ENCODE measurements at places on chromosomes 2 and 18.

DNA sequence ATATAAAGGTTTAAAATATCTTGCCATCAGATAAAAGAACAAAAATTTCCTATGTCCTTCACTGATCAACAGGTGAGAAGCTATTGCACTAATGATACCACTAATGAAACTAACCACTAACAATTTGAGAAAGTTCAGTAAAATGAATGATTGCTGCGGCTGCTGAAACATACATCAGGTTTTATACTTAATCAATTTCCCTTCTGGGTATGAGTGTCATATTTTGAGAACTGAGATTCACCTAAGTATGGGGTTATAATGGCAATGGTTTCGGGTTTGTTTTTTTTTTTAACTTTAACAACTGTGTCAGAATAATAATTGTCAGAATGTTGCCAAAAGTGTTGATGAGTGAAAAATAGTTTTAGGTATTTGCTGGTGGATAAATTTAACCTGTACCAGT is 151.3 kb upstream of the SLC39A10 start:
- no peak for DNase-seq

DNA sequence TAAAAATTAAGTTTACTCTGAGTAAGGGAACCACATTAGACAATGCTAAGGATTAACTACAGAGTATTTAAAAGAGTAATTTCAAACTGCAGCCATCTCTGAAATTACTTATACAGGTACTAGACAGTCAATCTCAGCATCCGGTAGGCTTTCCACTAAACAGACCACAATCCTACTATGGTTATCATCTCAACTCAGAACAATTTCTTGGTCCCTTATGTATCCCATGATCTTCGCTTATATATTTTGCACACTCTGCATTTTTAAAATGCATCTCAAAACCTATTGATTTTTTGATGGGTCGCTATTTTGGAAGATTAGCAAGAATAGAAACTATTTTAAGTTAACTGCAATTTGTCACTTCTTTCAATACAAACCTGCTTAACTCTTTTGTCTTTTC is 1.4 kb downstream of the PPP4R1 start:
- DNase-seq, result no peak

- no peak for DNase-seq
Observed at GRCh38 chr2:147468349-147468748, 376.5 kb upstream of the ACVR2A start.

DNA sequence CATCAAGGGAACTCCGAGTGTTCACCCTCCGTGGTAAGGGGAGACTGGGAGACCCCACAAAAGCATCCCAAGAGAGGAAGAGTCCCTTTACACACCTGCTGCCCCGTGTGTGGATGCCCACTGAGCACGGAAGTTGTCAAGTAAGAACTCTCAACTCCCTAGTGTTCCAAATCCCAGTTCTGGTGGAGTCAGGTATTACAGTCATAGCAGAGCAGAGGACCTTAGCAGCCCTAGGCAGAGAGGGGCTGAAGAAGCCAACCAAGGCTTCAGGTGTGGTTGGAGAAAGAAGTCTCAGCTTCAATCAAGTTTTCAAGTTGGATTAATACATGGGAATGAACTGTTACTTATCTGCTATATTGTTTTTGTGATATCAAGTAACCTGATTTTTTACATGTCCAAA is 512.5 kb downstream of the RNF144A start:
- DNase-seq, result no peak

GRCh38 chr2:234001380-234002160 is 48.9 kb upstream of the SPP2 start:
- DNase-seq, result no peak

- DNase-seq, result no peak
Observed at GRCh38 chr2:112321375-112322320, 46.3 kb downstream of the ZC3H6 start.

- no peak for DNase-seq
Observed at GRCh38 chr18:40523287-40523686, 1431.7 kb upstream of the PIK3C3 start.

- DNase-seq, result no peak
Observed at GRCh38 chr2:215476424-215476823, 40.6 kb upstream of the FN1 start.

DNA sequence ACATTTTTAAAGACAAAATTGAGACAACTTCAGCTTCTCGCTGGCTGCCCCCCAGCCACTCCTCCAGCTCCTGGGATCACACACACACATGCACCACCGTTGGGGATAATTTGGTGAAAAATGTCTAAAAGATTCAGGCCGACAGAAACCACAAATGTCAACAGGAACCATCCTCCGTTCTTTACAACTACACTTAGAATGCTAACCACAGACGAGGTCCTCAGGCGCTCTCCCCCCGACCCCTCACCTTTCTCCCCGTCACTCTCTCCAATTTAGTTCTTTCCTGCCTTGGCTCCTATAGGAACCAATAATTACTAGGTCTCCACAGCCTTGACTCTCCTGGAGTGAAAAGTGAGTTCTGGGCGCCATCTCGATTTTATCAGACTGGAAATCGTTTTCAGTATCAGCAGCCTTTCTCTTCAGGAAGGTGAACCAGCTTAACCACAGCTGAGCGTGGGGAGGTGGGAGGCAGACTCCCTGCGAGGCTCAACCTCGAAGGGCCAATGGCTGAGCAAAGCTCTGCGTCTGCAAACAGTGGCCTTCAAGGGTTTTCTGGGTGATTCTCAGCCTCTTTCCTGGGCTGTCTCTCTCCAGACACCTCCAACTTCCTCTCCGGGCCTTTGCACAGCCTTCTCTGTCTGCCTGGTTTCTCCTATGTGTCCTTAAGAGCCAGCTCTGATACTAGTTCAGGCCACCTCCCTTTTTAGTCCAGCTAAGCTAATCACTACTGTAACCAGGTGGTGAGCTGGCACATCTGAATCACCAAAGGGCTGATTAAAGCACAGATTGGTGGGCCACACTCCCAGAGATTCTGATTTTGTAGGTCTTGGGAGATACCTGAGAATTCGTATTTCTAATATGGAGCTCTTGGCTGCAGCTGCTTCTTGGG is 115.7 kb upstream of the COPS8 start:
- peak; percentile 61 for DNase-seq

DNA sequence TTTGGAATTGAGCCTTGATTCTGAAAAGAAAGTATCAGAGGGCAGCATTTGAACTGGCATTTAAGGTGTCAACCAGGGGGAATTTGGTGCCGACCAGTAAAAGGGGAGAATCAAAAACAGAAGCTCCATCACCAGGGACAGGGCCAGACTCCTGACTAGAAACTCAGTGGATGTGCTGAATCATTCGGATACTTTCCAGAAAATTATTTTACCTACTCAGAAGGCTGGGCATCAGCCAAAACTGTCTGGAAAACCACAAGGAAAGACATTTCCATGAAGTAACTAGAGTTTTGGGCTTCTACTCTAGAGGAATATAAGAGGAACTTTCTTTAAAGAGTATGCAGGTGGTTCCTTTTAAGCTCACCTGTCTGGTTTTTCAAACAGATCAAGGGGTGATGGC is 756.6 kb downstream of the RNF144A start:
- DNase-seq, result no peak

DNA sequence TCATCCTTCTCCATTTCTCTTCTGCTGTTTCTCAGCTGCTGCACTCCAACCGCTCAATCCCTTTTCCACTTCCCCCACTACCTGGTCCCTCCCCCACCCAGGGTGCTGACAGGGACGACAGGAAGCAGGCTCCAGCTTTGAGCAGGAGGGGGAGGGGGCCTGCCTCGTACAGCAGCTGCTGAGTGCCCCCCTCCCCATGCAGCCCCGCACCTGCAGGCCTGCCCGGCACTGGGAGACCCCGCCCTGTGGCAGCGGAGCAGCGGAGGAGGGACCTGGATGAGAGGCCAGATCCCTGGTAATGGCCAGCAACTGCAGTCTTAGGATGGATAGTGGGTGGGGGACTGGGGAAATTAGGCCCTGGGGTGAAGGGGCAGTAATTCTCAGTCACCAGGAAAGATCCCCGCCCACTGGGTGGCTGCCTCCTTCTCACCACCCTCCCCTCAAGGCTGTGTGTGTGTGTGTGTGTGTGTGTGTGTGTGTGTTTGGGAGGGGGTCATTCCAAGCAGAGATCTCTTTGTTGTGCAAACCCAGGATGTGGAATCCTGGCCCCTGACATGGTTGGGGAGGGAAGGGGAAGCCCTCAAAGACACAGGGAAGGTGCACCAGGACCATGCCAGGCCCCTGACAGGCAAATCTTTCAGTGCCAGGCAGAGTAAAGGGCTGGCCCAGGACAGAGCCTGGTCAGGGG is 6.8 kb upstream of the CRYBA2 start:
- no peak for DNase-seq

GRCh38 chr2:1992280-1992679 is 248.0 kb upstream of the PXDN start:
- DNase-seq, result no peak

DNA sequence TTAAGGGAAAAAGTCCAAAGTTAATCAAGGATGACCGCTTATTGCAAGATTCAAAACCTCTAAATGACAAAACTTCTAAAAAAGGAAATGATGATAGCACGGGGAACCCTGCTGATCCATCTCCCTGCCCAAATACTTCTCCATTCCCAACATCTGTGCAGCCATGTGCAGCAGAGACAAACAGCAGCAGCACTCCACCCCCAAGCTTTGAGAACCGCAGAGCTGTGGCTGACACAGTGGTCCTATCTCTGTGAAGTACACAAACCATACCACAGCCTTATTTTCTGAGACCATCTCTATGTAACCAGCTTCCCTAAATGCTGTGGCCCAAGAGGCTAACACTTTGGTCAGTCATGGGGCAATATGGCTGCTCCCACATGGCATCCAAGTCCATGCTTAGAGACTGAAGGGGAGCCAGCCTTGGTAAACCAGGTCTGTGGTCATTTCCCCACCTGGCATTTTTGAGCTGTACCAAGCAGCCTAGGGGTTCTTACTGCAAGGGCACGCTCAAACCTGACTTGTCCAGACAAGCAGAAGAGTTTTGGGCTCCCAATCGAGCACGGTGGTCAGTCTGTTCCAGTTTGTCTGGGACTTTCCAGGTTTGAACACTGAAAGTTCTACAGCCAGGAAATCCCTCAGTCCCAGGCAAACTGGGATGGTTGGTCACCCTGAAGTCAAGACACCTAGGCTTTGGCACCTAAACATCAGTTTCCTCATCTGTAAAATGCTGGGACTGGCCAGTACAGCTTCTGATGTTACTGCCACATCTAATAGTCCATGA is 17.1 kb upstream of the NFE2L2 start:
- no peak for DNase-seq

GRCh38 chr2:113762377-113763118 is 6.1 kb upstream of the SLC35F5 start:
- DNase-seq, result no peak

DNA sequence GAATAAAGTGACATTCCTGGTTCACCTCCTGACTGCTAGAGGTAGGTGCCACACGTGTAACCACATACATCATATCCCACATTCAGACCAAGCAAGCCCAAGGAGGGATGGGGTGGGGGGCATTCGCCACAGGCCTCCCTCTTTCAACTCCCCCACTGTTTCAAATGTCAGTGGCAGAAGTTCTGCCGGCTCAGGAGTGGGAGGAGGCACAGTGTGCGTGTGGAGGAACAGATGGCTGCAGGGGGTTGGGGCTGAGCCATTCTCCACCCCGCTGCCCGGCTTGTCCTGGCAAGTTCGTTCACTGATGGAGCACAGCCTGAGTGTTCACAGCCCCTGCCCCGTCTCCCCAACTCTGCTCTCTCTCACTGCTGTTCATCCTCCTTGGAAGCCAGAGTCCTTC is 75.4 kb upstream of the TANC1 start:
- DNase-seq, result no peak

DNA sequence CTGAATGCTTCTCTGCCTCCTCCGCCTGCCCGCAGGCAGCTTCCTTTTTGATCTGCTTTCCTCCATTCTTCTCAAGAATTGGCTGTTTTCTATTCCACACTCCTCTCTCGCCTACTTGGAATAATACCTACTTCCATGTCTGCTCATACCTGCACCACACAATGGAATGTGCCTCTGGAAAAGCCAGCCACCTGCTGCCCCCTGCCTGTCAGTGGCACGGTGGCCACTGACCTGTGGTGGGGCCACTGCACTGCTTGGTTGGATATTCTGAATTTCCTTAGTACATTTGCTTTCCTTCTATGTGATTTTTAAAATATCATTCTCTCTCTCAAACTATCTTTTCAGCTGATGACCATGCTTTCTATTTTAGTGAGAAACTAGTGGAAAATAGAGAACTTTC is 406.9 kb downstream of the DCDC2C start:
- DNase-seq, result no peak

- DNase-seq, result no peak
Observed at GRCh38 chr18:53147472-53147871, 807.5 kb downstream of the DCC start.

DNA sequence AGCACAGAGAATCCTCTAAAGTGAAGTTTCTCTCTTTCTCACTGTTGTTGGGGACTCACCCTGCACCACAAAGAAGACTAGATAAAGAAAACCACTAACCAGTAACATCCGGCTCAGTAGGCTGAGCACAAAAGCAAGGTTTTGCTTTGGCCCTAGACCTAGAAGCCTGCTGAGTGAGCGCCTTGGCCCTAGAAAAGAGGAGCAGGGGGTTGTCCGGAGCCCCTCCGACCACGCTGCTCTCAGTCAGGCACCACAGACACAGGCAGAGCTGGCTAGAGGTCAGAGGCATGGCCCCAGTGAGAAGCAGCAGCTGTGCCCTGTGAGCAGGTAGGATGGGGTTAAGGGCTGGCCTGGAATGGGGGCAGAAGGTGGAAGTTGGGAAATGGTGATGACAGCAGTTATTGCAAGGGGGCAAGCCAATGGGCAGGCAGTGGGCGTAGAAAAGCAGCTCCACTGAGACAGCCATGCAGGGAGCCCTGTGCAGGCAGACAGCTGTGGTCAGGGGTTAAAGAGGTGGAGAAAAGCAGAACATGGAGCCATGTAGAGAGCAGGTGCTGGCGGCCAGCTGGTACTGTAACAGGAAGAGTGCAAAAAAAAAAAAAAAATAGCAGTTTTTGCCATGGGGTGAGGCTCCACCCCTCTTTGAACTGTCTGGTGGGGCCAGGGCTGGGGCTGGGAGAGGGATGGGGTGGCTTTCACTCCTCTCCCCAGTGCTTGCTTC is 36.9 kb upstream of the SLC14A1 start:
- DNase-seq, result peak; percentile 28

GRCh38 chr2:164937864-164938401 is 17.4 kb downstream of the SLC38A11 start:
- no peak for DNase-seq

DNA sequence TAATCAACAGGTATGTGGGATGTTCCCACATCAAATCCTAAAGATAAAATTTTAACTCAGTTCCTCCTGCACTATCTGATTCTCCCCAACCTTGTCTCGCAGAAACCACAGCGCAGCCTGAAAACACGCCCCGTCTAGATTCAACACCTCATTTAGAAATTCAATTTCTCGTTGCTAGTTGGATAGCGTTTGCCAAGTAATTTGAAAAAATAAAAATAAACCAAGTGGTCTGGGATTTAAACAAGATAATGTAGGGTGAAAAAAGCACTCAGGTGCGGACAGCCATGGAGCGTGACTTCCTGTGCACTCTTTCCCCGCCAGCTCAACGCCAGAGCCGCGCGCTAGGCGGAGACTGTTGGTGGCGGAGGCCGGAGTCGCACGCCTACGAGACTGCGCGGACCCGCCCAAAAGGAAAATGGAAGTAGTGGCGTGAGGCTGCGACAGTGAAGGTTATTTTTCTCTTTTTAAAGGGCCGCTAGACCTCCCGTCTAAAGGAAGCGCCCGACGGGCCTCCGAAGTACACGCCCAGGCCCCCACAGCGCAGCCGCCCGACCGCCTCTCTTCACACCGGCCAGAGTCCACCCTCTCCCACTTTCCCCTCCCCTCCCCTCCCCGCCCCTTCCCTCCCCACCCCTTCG is 615 bp upstream of the CCNT2 start:
- DNase-seq, result peak; percentile 88
